ENCODE measurements at places on chromosomes 3 and 15. TPM values are rescaled to one million over a fixed set of nuclear protein-coding genes. Genes with fewer than 3 reads are reported as not detected.

The CHRM5 gene
- total RNA-seq, result not detected

The ACKR2 gene
- not detected for total RNA-seq

The OR5H6 gene
- not detected for total RNA-seq

The MASP1 gene
- total RNA-seq, result 0.46 TPM

The MST1 gene
- total RNA-seq, result 2.8 TPM

The GRIP2 gene
- not detected for total RNA-seq

DNA sequence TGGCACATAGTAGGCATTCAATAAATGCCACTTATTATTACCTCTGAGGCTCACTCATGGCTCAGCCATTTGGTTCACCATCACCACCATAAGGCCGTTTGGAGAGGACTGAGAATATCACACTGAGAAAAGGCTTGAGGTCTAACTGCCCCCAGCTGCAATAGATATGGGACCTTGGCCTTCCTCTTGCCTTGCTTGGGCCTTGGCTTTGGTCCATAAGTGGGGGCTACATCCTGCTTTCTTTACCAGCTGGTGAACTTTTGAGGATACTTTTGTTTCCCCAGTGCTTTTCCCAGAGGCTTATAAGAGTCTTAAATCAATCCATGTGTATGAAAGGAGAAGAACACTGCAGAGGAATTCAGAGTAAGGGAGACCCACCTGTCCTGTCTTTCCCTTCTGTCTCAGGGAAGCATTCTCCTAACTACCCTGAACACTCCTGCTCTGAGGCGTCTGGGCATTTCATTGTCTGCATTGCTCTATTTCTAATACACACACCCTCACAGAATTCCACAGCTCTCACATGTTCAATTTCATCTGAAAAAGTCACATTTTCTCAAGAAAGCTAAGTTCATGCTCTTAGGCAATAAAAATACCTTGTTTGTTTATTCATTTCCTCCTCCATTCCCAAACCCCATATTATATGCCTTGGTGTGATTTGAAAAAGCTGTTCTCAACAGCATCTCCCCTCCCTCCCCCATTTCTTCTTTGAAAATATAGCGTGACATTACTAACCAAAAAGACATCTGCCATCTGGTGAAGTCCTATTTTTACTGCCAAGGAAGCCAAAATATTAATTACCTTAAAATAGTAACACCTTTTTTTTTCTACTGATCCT lies 22.5 kb upstream of the KCNMB2 start:
- no peak for DNase-seq

DNA sequence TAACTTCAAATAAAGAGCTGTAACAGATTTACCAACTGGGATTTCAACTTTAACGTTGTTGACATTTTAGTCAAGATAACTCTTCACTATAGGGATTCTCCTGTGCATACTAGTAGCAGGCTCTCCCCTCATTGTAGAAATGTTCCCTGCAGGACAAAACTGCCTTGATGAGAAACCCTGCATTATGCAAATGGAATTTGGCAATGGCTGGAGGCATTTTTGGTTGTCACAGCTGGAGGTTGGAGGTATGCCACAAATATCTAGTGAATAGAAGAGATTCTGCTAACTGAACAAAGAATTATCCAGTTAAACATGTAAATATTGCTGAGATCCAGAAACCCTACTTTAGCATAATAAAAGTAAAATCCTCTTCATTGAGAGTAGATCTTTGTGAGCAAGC lies 928.8 kb upstream of the ALCAM start:
- no peak for DNase-seq

DNA sequence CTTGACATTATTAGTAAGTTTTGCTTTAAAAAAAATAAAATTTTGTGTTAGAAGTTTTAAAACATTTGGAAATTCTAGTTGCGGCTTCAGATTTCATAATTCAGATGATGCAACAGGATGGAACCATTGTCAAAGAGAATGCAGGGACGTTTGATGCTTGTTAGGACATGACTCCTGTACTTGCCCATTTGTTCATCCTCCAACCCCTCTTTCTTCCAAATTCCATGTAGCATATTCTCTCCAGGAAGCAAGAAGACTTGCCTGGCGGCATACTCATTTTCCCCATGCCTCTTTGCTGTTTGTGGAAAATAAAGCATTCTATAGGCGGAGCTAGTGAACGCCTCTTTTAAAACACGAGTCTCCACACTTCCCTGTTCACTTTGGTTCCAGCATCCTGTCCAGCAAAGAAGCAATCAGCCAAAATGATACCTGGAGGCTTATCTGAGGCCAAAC lies at the start of gene CSTA:
Gene CSTA (plus strand): TSS at position 378 of the 453 bp plus-strand sequence. CDS start 45 bp downstream, at position 423.
- no peak for DNase-seq

DNA sequence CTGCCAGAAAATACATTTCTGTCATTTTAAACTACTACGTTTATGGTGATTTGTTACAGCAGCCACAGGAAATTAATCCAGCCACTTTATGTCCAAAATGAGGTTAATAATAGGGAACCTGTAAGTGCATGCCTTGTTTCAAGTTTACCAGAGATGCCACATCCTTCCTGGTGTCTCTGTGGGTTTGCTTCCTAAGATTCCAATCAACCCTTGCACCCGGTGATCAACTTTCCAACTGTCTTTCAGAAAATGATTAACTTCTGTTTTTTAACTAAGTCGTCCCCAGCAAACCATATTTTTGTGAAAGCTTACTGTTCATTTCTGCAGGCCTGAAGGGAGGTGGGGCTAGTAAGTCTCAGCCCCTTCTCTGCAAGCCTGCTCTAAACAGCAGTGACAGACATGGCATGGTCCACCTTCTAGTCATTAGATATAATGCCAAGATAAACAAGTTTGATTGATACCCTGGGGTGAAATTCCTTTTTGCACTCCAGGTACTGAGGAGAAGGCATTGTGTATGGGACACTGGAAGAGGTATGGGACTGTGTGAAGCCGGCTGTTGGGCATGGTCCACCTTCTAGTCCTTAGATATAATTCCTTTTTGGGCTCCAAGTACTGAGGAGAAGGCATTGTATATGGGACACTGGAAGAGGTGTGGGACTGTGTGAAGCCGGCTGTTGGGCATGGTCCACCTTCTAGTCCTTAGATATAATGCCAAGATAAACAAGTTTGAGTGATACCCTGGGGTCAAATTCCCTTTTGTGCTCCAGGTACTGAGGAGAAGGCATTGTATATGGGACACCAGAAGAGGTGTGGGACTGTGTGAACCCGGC lies 11.1 kb upstream of the TMC3 start:
- no peak for DNase-seq

- DNase-seq, result no peak
Measured at GRCh38 chr3:62839748-62840147, 35.5 kb downstream of the CADPS start.

- DNase-seq, result no peak
Measured at GRCh38 chr15:38536201-38536676, 28.4 kb downstream of the RASGRP1 start.

DNA sequence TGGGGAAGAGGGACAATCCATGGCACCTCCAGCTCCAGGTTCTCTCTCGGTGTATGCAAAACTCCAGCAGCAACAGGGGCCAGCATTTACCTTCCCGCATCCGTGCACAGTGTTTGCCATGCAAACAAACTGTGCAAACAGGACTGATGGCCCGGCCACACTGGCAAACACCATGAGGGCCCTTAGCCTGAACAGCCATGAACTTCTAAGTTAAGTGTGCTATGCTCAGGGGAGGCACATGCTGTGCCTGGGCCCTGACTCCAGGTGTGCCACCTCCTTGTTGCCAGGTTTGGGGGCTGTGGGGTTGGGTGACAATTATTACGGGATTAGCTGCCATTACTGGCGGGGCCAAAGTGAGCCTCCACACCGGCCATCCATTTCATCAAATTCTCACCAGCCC lies 57.5 kb downstream of the CACNA2D2 start:
- no peak for DNase-seq

- no peak for DNase-seq
Measured at GRCh38 chr15:41443275-41443674, 26.4 kb downstream of the RTF1 start.

DNA sequence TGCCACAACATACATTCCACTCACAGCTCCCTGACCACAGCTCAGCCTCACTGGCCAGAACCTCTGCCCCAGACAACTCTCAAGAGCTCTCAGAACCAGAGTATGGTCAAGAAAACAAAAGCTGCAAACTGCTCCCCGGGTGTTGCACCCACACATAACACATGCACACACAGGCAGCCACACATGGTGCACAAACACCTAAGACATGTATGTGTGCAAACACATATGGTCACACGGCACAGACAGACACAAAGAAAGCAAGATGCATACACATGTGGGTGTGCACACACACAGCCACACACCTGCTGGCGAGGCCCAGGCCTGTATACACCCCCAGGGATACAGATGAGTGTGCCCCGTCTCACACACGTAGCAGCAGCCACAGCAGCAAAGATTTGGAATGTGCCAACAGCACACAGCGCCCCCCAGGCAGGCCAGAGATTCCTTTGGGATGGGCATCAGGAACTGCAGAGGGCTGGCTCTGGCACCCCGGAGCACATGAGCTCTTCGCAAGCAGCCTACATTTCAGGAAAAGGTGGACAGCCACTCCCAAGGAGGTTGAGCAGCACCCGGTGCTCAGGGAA lies 6.6 kb downstream of the KLF15 start:
- no peak for DNase-seq

GRCh38 chr3:147412261-147412916 lies 3.2 kb downstream of the ZIC1 start:
- DNase-seq, result no peak

- no peak for DNase-seq
Measured at GRCh38 chr3:111853068-111853467, 6.0 kb upstream of the PHLDB2 start.
